ENCODE measurements at places on chromosomes 6 and 20. TPM values are rescaled to one million over a fixed set of nuclear protein-coding genes. Genes with fewer than 3 reads are reported as not detected.

Gene SCRT2
- total RNA-seq, result not detected

Gene PRSS16
- not detected for total RNA-seq

Gene TMC2
- not detected for total RNA-seq

Gene MYLK4
- 0.67 TPM for total RNA-seq

Gene FERMT1
- not detected for total RNA-seq

Gene CGA
- not detected for total RNA-seq

Gene NFATC2
- 42.6 TPM for total RNA-seq

Gene PPP1R16B
- total RNA-seq, result 26.0 TPM

Gene ADGB
- total RNA-seq, result not detected

Gene MOG
- total RNA-seq, result not detected

Gene TFAP2D
- total RNA-seq, result not detected

- no peak for DNase-seq
These were observed 526.1 kb downstream of the CDH26 start for GRCh38 chr20:60484316-60484715.

DNA sequence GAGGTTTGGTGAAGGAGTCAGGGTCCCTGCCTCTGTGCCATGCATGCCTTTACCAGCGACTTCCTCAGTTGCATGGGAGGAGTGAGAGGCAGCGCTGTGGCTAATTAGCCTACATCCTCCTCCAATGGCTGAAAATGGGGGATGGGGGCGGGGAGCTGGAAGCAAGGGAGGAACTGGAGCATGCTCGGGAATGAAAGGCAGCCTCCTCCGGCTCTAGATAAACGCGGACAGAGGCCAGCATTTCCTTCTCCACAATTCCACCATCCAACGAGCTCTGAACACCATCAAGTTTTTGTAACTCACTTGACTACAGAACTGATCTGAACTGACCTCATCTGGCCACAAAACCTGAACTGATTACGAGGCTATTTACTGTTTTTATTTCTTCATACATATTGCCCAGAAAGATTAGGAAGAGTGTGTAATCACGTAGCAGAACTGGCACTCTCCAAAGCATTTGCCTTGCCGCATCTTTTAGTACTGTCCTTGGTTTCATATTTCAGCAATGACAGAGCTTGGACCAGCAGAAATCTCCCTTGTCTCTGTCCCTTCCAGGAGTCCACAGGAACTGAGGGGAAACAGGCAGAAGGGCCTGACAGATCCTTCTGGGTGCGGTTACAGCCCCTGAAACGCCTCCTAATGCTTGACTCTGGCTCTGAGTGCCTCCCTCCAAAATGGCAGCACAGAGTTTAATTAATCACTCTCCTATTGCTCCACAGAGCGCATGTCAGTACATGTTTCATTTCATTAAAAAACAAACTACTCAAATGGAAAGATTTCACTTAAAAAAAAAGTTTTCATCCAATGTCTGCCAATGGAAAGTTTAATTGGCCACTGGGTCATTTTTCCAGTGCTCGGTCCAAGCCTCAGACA lies 58.2 kb upstream of the TRAF3IP2 start:
- no peak for DNase-seq

DNA sequence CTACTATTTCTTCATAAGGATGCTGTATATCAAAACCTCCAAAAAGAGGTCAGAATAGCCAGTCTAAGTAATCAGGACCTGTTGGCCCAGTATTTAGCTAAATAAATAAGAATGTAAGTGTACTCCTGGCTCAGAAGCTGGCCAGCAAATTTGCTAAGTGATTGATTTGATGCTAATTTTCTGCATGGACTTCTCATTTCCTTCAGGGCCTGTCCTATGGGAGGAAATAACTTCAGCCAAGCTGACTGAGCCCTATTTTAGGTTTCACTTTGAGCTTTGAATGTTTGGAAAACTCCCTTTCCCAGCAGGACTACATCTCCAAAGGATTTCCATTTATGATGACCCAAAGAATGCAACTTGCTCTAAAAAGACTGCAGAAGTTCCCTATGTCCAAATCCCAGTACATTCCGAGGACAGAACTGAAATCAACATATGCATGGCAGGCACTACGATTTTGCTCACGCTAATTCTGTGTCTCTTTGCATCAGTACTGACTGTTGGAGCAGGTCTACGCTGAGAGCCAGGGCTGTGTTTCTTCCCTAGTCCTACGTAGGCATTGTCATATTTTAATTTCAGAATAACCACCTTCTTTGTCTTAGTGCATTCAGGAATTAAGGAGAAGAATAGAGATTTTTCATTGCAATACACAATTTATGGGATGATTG lies 441.4 kb upstream of the PLCB4 start:
- no peak for DNase-seq

GRCh38 chr20:9482180-9482579 lies 32.2 kb upstream of the LAMP5 start:
- no peak for DNase-seq

GRCh38 chr6:69801225-69801624 lies 4.4 kb upstream of the LMBRD1 start:
- no peak for DNase-seq

GRCh38 chr20:62748311-62748710 lies 39.7 kb downstream of the NTSR1 start:
- DNase-seq, result no peak

GRCh38 chr20:5364136-5364821 lies 47.5 kb upstream of the PROKR2 start:
- no peak for DNase-seq

DNA sequence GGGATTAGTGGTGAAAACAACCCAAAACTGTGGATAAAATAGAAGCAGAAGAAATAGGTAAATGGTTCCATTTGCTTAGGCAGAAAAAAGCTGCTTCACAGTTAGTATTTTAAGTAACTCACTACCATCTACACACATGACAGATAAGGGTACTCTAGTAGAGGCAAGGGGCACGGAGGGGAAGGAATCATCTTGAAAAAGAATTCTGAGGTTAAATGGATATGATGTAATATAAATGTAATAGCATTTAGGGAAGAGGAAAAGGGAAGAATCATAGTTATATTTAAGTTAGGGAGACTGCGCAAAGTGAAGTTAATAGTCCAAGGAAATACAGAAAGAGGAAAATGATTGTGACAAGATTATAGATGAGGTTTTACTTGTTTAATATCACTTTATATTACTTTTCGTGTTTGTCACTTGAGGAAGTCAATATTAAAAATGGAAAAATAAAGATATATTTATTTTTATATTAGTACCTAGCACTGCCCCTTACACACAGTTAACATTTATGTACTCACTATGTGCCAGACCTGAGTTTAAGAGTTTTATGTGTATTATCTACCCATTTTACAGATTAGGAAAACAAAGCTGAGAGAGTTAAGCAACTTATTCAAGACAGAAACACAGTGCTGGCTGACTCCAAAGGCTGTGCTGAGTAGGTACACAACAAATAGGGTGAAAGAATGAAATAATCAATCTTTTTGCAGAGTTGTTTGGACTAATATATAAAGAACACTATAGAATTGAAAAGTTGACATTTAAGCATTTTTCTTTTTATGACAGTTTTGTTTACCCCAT lies 128.1 kb downstream of the REV3L start:
- DNase-seq, result no peak

DNA sequence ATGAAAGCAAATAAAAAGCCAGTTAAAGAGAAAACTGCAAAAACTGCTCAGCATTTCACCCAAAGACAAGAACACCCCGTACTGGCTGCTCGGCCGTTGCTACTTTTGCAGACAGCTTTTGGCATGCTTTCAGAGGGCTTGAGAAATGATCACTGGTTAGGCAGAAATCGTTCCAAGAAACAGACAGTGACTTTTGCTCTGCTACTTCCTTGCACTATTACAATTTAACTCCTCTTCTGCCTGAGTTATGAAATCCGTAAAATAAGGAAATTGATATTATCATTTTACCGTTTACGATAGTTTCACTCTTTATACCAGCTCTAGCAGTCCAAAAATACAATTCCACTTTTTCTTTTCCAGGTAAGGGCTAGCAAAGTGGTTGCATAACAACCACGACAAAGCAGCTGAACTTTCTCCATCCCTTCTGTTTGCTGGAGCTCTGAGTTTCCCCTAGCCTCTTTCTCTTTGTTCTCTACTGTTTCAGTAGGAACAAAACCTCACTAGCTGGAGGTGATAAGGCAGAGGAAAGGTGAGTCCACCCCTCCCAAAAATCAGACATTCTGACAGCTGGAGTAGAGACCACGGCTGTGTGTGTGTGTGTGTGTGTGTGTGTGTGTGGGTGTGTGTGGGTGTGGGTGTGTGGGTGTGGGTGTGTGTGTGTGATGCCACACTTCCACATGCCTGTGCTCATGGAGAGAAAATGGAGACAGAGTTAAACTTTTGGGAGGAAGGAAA lies 191.8 kb upstream of the RREB1 start:
- DNase-seq, result no peak

- DNase-seq, result no peak
These were observed 39.8 kb upstream of the MMS22L start for GRCh38 chr6:97322811-97323210.

DNA sequence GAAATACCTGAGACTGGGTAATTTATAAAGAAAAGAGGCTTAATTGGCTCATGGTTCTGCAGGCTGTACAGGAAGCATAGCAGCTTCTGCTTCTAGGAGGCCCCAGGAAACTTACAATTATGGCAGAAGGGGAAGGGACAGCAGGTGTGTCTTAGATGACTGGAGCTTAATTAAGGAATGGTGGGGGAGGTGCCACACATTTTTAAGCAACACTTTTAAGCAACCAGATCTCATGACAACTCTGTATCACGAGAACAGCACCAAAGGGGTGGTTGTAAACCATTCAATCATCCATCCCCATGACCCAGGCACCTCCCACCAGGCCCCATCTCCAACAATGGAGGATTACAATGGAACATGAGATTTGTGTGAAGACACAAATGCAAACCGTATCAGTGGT lies 26.9 kb downstream of the FIG4 start:
- no peak for DNase-seq

DNA sequence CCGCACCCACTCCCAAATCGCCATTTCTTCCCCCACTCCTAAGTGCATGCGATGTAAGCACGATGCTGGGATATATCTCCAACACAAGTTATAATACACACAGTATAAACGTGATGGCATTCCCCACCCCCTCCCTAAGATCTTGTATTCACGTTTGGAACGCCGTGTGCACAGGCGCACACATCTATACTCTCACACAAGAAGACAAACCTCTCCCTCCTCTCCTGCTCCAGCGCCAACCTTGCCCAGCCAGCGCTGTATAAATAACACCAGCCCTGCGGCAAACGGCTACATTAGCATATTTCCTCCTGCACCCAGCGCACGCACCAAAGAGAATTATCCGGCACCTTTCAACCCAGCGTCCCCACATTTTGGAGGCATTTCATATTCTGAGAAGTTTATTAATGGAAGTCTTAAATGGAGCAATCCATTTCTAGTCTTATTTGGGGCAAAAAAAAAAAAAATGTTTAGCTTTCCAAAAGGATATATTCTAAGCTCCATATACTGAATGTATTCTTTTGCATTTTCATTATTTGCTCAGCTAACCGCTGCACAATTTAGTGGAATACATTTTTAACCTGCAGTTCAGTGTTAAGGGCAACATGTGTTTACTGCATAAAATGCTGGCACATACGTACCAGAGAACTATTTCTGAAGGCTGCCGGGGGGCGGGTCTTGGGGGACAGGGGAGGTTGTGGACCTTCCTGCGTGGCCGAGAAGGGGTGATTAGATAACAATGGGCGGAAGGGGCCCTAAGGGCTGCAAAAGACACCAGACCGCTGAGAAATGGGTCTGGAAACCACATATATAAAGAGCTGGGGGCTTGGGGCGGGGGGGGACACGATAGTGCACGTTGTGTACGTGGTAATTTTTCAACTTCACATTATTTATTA lies 1.1 kb upstream of the SLC22A23 start:
- peak; percentile 22 for DNase-seq

- DNase-seq, result no peak
These were observed 83.9 kb downstream of the DLL1 start for GRCh38 chr6:170206851-170207431.

DNA sequence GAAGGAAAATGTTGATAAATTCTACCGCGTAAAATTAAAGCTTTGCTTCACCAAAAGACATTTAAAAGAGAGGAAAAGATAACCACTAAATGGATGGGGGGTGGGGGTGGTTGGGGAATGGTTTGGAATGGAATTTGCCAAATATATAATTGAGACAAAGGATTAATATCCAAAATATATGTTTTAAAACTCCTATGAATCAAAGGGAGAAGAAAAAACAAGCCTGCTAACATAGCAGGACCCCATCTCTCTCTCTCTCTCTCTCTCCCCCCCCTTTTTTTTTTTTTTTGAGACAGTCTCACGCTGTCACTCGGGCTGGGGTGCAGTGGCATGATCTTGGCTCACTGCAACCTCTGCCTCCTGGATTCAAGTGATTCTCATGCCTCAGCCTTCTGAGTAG lies 13.4 kb upstream of the NR2E1 start:
- no peak for DNase-seq

- DNase-seq, result no peak
These were observed 81.4 kb downstream of the DLL1 start for GRCh38 chr6:170209354-170210025.

- DNase-seq, result no peak
These were observed 161.6 kb upstream of the CDYL start for GRCh38 chr6:4614637-4615036.

DNA sequence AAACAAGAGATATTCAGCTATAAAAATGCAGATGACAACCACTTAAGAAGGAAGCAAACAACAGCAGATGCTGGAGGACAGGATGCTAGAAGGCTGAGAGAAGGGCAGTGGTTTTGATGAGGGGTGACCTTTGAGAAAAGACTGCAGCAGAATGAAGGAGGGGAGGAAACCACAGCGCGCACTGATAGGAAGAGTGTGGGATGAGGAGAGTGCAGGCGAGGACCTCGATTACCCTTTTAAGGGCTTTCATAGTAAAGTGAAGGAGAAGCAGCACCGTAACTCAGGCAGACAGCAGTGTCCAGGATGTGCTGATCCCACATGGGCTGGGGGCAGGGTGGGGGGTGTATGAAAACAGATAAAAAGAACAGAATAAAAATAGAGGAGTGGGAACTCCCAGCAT lies 19.2 kb downstream of the ZBTB2 start:
- peak; percentile 43 for DNase-seq

DNA sequence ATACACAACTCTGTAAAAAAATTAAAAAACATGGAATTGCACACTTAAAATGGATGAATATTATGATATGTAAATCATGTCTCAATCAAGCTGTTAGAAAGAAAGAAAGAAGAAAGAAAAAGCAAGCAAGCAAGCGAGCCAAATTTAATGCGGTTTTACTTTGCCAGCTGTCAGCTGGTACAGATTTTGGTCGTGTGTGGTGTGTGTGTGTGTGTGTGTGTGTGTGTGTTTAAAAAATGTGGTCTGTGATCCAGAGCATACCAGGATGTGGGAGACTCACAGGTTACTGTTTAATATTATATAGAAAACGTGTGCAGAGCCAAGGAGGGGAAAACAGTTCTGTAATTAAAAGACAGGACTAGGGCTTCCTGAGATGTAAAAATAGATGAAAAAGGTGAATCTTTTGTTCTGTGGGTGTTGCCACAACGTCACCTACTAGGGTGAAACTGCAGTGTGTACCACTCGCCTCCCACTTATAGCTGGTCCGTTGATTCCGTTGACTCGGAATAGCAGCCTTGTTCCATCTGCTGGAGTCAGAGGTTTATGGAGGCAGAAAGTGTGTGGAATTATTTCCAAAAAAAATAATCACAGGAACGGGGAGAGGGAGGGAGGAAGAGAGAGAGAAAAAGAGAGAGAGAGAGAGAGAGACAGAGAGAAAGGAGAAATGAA lies 197.7 kb downstream of the BCAS1 start:
- DNase-seq, result peak; percentile 64
